CD8-positive, alpha-beta memory T cell (primary cell): ENCODE measurements at places on chromosomes 13 and 19.

GRCh38 chr19:17811681-17812080, 9.6 kb downstream of the INSL3 start:
- no peak for DNase-seq

DNA sequence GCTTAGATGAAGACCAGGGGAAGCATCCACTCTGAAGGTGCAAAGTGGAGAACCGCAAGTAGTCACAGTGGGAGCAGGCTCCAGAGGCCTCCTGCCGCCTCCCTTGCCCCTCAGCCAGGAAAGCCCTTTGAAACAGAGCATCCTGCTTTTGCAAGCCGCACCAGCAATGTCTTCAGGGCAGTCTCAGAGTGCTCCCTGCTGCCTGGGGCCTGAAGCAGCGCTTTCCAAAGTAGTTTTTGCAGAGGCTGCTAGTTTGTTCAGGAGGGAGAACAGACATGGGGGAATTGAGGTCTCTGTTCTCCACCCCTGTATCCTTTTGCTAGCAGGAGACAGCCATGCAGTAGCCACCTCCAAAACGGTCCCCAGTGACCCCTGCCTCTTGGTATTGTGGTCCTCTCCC, 15.8 kb upstream of the POP4 start:
- DNase-seq: no peak

DNA sequence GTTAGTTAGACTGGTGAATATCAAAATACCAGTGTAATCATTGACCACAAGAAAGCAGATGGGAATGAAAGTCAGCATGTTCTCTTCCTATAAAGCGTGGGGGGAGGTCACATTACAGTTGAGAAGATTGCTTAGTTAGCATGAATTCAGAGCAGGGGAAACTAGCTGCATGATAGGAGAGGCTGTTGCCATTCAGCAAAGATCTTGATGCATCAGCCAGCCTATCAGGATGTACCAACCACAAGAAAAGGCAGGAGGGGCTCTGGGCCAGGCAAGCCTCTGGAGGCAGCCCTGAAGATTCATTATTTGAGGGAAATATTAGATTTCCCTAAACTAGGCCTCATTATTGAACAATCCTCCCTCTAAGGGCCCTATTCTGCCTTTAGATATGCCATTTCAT, 5.0 kb upstream of the MTMR6 start:
- DNase-seq: peak; percentile 18

DNA sequence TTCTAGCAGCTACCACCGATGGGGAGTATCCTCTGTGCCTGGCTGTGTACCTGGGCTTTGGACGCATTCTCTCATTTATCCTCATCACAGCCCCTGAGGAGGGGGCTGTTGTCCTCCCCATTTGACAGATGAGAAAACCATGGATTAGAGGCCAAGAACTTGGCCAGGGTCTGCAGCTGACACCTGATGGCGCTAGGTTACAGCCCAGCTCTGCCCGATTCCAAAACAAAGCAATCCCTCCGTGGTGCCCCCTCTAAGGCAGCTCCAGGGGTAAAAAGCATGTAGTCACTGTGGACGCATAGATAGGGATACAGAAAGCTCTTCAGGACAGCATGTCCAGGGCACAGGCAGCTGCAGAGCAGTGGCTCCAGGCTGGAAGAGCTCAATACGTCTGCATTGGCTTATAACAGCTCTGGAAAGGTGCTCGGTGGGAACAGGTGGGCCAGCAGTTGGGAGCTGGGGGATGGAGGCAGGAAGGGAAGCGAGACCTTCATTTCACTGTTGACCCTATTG, 35.4 kb upstream of the UQCRFS1 start:
- no peak for DNase-seq

DNA sequence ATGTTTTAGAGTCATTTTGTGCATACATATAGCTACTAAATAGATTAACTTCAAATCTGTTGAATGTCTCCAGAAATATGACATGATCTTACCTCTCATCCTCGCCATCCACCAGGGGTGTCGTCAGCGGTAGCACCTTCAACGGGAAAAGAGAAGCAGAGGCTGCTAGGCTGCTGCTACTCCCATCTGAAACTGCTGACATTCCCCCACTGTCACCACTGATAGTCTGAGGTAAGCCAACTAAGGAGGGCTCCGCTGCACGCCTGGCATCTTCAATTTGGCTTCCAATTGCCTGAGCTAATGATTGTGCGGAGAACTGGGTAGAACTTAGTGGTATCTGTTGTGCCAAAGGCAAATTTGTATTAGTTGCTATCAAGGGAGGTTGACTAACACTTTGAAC, 3.1 kb downstream of the TSC22D1 start:
- no peak for DNase-seq

DNA sequence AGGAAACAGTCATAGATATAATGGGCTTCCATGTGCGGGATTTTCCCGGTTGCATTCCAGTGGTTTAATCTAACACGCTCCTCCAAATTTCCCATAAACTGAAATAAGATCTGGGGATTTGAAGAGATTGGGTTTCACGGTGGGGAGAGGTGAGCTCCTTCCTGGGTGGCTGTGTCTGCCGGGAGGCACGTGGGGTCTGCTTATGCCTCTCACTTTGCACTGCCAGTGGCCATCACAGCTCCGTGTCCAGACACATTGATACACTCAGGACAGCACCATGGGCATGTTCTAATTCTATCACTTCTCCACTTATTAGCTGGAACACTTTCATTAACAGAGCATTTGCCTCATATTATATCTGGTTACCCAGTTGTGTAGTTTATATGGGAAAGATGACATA, 73.4 kb downstream of the SOX1 start:
- DNase-seq: no peak

GRCh38 chr13:23510979-23511735, 59.1 kb upstream of the TNFRSF19 start:
- DNase-seq: no peak

DNA sequence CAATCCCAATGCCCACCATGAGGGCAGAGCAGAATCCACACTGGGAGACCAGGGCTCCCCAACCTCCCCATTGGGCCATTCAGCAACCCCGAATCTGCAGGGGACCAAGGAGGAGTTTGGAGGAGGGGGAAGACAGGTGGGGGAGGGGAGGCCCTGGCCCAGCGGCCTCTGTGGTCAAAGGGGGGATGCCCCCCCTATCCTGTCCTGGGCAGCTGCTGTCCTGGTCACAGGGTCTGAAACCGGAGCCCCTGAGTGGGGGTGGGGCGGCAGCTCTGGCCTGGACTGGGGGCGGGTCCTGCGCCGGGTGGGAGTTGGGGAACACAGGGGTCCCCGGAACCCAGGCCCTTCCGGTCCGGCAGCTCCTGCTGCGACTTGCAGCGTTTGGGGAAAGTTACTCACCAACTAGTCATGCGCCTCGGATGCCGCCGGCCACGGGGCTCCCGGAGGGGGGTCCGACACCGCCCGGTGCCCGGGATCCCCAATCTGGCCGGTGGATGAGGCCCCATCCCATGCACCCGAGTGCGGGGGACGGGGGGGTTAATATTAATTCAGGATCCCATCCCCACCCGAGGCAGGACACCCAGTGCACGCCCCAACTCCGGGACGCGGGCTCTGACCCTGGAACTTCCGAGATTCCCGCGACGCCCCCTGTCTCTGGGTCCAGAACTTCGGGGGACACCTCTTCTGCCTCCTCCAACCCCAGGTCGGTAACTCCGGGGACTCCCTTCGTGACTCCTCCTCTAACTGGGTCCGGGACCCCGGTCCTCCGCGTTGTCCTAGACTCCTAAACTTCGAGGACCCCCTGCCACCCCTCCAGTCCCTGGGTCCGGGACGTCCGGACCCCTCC, 872 bp downstream of the HOMER3 start:
- DNase-seq: no peak

DNA sequence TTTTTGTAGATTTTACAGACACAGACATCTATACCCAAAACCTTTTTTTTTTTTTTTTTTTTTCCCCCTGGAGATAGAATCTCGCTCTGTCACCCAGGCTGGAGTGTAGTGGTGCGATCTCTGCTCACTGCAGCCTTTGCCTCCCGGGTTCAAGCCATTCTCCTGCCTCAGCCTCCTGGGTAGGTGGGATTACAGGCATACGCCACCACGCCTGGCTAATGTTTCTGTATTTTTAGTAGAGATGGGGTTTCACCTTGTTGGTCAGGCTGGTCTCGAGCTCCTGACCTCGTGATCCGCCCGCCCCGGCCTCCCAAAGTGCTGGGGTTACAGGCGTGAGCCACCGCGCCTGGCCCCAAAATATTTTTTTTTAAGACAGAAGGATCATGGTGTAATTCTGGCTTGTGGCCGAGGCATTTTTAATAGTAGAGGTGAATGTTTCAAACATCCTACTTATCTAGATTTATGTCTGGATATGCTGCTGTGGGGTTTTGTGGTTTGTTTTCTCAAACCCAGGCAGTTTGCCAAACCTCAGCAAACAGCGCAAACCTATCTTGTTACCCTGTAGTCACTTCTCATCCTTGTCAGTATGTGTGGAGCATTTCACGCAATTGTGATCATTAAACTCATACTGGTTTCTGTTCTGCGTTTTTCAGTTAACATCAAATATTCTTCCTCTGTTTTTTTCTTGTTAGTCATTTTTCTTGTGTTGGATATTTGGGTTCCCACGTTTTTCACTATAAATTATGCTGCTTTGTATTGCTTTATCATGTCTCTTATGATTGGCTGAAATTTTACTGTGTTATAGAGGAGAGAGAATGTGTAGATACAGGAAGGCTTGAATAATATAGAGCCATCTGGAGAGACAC, 36.2 kb upstream of the GARRE1 start:
- DNase-seq: peak; percentile 82

DNA sequence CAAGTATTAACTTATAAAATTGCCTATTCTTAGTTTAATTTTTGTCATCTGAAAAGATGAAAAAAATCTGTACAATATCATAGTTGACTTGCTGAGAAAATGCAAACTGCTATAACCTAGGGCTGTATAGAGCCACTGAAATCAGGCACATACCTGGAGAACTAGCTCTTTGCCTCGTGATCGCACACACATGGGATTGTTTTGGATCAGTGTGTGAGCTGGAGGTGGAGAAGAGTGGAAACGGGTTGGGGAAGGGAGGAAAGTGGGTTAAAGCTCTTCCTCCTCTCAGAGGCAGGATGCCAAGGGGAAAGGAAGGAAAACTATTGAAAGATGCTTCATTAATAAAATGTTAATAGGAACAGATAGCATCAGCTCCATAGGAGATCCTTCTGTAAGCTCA, 2.7 kb downstream of the MTUS2 start:
- DNase-seq: no peak

- no peak for DNase-seq
These were observed 93.4 kb downstream of the FLT1 start for GRCh38 chr13:28401303-28402056.

DNA sequence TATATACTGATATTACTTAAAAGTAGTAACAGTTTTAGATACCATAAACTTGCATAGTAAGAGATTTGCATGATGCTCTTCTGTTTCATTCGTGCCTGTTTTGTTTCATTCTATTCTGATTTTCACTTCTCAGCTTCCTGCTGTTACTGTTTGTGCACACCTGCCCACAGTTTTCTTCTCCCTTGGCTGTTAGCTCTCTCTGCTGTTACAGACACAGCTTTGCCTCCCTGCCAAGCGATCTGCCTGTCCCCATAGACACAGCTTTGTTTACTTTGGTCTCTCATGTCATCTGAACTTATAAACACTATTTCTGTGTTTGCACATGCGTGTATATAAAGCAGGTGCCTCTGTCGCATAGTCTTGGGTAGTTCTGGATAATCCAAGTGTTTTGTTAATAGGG, 21.4 kb upstream of the UPF3A start:
- DNase-seq: no peak

GRCh38 chr19:1794424-1795172, 17.5 kb downstream of the ATP8B3 start:
- DNase-seq: no peak

DNA sequence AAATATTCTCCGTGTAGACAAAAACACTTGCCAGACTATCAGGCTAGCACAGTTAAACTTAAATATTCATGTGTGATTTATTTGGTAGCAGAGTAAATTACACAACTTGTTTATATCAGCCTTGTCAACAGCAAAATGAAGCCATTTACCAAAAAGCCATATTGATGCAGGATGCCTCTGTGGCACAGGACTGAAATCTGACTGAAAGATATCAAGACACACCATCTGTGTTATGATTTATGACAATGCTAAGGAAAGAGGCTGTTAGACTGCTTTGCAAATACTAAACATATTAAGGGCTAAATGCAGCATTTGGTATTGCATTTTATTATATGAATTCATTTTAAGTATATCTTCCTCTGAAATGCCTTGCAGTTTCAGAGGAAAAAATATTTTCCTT, 44.8 kb upstream of the FNDC3A start:
- no peak for DNase-seq

DNA sequence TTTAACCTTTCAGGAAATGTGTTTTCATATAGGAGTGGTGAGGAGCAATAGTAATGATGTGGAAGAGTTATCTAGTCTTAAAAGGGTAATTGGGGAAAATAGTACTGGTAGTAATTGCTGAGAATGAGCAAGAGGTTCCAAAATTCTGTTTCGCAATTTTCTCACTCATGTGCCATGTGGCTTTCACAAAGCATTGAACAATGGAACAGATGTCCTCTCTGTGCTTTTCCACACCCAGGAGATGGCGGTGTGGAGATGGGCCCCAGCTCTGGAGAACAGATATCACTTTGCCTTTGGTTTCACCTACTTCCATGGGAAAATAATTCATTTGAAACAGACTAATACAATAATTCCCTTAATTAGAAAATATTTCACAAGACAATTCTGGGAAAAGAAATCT, 170.0 kb upstream of the SLC10A2 start:
- no peak for DNase-seq

- DNase-seq: no peak
These were observed 5.4 kb upstream of the ARGLU1 start for GRCh38 chr13:106573284-106573846.

DNA sequence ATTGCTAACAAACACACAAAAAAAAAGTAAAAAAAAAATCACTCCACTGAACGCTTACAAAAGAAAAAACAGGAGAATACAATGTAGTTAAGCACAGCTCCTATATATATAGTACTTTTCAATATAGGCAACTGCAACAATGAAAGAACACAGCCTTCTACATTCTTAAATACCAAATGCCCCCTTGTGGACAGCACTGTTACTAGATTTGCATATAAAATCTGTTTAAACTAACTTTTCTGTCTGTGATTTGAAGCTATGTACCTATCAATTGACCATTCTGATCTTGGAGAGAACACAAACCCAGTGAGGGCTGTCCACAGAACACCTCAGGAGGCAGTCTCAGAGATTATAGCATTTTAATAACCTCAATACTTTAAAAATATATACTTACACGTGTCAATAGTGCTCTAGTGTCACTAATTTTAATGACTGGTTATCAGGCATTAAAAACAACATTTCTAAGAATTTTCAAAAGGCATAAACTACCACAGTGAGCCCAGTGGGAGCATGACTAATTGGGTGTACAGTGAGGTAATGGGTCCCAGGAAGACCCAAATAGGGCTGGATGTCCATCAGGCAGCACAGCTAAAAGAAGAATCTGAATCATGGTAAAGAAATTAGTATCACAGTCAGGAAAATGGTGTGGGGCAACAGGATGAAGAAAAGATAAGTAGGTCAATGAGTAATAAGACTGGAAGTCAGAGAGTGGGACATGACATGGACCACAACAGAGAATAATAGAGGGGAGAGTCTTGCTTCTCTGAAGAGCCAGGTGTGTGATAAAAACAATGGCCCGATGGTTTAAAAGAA, 22.2 kb downstream of the CCDC169 start:
- DNase-seq: no peak

GRCh38 chr19:56670961-56671612, 470 bp downstream of the ZNF835 start:
- no peak for DNase-seq

GRCh38 chr13:32201809-32202208, 113.4 kb downstream of the ZAR1L start:
- DNase-seq: no peak
